ENCODE measurements at places on chromosomes 16 and 17.

DNA sequence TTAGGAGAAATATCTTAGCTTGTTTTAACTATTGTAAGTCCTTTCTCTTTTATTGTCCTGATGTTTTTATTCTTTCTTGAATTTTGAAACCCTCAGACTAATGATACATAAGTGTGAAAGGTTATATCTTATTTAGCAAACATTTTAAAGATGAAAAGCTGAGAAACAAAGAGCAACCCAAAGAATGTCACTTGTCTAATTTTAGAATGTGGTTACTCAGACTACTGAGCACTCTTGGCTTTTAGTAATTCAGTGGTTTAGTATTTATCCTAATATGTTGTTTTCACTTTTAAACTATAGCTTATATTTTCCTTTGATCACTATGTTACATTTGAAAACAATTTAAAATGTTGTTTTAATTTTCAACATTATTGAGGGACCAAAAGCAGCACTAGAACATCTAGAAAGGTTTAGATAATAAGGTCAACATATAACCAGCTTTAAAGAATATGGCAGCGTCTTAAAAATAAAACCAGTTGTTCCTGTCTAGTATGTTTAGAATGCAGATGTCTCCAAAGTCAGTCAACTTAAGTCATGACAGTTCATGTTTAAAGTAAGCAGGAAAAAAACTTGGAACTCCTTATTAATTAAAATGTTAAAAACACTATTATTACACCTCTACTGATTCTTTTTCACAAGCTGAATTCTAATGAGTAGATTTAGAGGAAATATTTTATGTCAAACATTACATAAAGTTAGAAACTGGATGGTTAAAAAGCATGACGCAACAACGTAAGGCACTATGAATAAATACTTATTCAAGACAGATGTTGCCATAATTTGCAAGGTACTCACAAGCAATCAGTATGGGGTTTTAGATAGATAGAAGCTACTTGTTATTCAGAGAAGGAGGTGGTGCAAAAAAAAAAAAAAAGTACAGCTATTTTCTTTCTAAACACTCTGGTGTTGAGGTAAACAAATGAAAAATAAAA, 2.4 kb downstream of the MBTD1 start:
- no peak for DNase-seq

GRCh38 chr17:17295141-17295540, 8.0 kb upstream of the NT5M start:
- no peak for DNase-seq

DNA sequence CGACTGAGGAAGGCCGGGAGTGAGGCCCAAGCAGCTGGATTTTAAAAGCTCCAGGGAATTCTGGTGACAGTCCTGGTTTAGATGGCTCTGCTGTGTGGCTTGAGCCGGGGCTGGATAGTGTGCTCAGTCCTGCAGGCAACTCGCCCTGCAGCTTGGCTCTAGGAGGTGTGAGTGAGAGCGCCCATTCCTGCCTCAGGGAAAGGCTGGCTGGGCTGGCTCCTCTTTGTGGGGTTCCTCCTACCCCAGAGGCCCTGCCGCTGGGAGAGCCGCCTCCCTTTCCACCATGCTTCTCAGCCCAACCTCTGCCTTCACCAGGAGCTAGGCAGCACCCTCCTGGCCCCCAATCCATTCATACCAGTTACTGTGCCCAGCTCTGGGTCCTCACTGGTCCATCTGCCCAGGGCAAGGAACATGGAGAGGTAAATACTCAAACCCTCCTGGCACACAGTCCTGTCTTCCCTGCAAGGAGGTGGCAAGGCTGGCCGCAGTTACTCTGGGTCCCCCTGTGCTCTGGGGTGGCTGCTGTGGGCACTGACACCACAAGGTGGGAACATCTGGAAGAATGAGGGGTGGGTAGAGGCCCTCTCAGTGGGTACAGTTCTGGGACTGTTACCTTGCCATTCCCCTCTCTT, 47.1 kb downstream of the VAC14 start:
- no peak for DNase-seq

- no peak for DNase-seq
Observed at GRCh38 chr16:28130099-28131088, 66.9 kb upstream of the GSG1L start.
